Left lung (tissue), 14 donors: ENCODE measurements at places on chromosomes 12 and 14. TPM values are rescaled to one million over a fixed set of nuclear protein-coding genes. Genes with fewer than 3 reads are reported as not detected.

DNA sequence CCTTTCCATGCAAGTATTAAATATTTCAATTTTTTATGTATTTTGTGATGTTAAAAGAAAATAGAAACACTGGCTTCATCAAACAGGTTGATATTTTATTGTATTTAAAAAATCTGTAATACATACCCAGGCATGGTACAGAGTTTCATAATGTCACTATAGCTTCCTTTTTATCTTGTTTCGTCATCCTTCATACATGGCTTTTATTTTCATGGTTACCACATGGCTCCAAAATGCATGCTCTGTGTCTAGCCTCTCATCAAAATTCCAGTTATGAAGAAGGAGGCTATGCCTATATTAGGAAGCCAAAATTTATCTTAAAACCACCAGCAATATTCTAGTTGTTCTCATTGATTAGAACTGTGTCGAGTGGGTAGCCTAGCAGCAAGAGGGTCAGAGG is 464.8 kb downstream of the BTG1 start:
- no peak for DNase-seq

DNA sequence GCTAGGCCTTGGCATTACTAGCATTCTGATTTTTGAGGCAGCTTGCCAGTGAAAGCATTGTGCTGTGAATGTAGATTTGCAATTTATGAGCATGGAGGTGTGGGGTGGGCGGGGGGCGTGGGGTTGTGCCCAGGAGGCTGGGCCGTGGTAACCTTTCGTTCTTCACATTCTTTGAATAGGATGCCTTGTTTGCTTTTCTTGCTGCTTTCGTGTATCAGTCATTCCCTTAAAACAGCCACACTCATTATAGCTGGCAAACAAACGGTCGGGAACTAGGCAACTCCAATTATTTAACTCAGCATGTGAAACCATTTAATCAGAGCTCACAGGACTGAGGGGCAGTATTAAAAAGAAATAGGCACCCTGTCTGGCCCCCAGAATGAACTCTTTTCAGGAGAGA is 115.9 kb upstream of the PELI2 start:
- DNase-seq = no peak

DNA sequence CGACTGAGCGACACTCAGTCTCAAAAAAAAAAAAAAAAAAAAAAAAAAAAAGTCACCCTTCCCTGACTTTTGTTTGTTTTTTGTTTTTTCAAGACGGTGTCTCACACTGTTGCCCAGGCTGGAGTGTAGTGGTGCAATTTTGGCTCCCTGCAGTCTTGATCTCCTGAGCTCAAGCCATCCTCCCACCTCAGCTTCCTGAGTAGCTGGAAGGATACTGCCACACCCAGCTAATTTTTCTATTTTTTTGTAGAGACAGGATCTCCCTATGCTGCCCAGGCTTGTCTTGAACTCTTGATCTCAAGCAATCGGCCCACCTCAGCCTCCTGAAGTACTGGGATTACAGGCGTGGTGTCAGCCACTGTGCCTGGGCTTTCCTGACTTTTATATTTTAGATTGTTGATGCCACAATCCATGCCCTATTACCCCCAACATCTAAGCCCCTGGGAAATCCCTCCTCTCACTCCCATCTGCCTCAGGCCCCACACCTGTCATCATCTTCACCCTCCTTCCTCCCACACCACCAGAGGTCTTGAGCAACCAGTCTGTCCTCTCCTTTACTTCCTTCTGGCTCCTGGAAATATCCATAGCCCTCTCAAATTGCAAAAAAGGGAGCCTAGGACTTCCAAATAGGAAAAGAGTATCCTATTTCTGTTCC is 7.8 kb downstream of the IKZF4 start:
- DNase-seq = no peak

GRCh38 chr14:71049435-71050133 is 142.3 kb downstream of the PCNX1 start:
- DNase-seq = no peak

- DNase-seq = no peak
Measured at GRCh38 chr14:39621223-39621622, 189.0 kb upstream of the FBXO33 start.

GRCh38 chr12:8911606-8912268 is 2.6 kb upstream of the PHC1 start:
- DNase-seq = no peak

DNA sequence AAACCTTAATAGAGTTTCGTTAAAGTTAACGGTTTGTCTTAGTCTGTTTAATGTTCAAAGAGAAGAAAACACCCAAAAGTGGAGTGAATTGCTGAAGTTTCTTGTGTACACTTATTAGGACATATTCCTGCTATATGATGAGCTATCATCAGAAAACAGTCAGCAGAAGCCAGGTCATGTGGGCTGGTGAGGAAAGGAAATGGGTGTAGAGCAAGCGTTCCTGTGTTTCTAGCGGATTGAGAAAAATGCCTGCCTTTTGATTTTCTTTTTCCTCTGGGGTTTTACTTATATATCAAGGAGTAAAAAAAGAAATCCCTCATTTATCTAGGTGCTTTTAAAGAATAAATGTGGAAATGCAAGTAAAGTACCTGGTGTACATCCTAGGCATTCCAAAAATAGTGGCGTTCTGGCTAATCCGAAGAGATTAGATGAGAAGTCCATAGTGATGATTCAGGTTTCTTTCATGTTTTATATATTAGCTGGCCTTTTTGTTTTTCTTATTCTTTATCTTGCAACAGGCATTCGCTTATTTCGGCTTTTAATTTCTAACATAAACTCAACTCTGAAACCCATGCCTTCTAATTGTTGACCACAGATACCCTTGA is 50.7 kb downstream of the FLRT2 start:
- no peak for DNase-seq

DNA sequence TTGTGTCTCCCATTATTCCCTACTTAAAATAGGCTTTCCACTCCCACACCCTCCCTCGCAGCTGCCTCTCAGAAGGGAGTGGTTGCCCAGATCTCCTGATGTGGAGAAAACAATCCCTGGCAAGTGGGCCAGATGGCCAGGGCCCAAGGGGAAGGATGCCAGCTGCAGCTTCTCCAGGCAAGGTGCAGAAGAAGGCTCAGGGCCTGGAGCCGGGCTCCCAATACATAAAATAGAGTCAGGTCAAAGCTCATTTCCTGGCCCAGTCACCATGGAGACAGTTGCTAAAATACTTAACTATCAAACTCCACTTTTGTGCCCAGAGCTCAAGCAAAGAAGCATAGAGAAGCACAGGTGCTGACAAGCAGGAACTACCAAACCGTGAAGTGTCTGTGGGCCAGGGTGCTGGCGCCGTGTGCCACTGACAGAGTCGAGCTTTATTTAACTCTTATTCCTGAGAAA is 45.7 kb upstream of the ITPR2 start:
- DNase-seq = no peak

The CD27 gene
- 1.6 TPM for total RNA-seq

The PLEKHD1 gene
- 0.61 TPM for total RNA-seq

The RPL10L gene
- not detected for total RNA-seq
